ENCODE measurements at places on chromosomes 6 and 20. TPM values are rescaled to one million over a fixed set of nuclear protein-coding genes. Genes with fewer than 3 reads are reported as not detected.

DNA sequence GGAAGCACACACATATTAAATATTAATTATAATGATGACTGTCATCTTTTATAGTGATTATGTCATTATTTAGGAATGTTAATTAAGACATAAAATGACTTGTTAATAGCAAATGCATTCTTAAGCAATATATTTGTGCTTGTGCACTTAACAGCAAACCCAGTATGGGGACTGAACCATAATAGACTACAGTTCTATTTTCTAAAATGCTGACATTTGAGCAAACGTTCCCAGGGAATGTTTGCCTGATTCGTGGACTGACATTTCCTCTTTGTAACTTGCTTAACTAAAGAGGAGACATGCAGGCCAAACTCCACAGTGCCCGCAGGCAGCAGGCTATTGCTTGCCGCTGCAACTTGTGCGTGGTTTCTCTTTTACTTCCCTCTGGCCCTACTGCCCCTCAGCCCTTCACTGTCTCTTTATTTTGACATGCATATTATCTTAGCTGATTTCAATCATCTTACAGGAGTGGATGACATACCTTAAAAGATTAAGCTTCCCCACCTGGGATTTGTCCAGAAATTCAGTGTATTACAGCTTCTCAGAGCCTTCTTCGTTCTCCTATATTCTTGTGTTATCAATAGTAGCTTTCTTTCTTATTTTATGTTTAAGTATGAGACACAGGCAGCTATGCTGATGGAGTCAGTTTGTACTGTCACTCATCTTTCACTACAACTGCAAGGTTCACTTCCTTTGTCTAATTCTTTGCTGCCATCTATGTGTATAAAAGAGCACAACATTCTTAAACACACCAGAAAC, 141.5 kb downstream of the GMDS start:
- peak; percentile 57 for DNase-seq

DNA sequence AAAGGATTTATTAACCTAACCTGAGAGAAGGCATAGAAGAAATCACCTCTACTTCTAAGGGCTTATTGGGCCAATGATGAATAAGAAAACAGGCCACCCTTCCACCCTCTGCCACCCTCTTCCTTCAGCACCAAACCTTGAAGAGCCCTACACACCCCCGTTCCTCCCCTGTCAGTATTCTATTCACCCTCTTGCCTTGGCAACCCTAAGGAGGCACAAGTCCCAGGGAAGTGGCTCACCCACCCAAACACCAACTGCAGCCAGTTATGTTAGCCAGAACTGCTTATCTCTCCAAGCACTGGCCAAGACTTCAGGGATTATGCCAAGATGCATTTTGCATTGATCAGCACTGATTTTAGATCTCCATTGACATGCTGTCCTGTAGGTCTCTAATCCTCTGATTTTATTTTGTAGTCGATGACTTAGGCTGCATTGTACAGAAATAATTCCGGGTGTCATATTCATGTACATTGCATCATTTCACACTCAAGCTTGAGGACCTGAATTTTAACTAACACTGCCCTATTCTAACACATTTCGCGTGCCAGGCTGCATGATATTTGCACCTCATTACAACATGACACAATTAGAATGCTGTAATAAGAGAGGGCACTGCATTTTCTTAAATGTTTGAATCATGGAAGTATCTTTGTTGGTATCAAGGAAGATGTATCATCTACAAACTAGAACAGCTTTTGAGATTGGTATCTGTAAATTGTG, 15.7 kb downstream of the CNKSR3 start:
- no peak for DNase-seq

- no peak for DNase-seq
These were observed 607.2 kb downstream of the QKI start for GRCh38 chr6:164021589-164022250.

DNA sequence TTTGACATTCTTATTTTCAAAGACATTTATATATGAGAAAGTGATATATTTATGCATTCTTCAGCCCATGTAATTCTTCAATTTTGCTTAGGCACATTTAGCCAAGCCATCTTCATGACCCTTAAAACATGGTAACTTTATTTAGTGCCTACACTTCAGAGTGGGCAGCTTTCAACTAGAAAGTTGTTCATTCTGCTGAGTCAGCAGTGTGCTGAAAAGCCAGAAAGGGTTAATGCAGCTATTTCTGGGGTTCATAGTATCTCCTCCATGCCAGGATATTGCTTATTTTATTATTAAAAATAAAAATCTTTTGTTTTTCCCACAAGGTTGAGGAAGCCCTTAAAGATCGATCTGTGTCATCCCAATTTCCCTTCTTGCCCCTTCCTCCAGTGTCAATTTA, 79.2 kb downstream of the EDN1 start:
- DNase-seq, result no peak

DOK5 gene
- total RNA-seq, result not detected

DNA sequence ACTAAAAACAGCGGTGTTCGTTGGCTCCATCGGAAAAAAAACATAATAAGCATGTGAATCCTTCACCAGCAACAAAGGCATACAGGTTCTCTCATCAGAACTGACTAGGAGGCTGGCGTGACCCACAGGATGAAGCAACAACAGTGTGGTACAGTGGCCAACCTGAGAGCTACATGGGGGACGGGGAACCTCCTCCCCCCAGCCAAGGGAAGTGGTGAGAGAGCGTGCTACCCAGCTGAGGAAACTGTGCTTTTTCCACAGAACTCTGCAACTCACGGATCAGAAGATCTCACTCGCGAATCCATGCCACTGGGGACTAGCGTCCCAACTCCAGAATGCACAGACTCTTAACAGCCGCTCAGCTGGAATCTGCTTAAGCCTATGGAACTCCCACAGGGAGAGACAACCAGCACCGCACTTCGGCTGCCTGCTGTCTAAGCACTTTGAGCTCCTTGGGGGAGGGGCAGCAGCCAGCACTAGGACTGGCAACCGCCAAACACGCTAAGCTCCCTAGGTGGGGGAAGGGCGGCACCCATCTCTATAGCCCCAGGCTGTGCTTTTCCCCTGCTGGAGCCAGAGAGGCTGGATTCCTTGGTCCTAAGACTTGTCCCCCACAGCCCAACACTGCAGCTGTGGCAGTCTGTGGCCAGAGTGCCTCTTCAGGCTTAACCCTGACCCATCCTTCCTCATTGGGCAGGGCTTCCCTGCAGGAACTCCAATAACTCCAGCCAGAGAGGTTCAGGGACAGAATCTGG, 538.3 kb upstream of the BTBD3 start:
- DNase-seq, result no peak

GRCh38 chr20:14959506-14960475, 622.4 kb upstream of the FLRT3 start:
- DNase-seq, result no peak

- no peak for DNase-seq
These were observed 87.1 kb upstream of the TNFAIP3 start for GRCh38 chr6:137779982-137780381.

DNA sequence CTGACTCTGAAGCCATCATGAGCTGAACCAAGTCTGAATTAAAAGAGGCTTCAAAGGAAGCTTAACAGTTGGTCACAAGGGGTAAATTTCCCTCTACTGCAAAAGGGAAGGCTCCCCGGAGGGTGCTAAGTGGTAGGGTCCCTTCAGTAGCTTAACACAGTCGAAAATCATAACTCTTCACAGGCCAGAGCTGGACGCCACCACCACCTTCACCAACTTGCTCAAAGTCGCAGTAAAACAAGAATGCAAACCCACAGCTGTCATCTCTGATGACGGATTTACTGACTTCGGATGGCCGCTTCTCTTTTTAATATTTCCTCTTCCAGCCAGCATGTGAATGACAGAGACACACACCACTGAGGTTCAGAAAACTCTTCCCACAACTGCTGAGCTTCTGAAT, 144.7 kb upstream of the FBXL4 start:
- no peak for DNase-seq

DNA sequence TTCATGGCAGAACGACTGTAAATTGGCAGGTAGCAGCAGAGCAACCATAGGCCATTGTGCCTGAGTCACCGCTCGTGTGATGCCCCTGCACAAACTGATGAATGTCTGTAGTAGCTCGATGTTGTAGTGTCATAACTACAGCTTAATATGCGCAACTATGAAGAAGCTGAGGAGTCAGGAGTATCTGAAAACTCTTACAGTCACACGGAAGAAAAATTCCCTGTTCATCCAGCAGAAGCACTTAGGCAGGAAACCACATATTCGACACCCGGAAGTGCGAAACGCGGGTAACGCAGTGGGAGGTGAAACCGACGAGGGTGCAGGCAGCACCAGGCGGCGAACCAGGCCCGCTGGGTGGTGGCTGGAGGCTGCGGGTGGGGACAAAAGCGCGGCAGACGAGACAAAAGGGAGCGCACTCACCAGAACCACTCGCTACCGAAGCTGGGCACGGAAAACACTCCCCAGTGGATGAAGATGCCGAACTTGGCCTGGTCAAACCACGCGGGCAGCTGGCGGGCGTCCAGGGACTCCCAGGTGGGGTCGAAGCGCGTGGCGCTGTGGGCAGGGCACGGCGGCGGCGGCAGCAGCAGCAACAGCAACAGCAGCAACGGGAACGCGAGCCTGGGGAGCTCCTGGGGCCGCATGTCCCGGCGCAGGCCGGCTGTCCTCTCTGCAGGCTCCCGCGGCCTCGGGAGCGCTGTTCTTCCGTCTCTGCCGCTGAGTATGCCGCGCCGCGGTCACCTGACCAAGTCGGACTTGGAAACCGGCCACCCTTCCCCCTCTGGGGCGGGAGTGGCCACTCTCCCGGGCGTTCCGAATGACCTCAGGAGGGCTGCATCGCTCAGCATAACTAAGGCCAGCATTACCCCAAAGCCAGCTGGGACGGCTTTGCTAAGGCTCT, at the start of gene FUCA2:
FUCA2 (minus strand) TSS at position 730 of the 901 bp plus-strand sequence; CDS start at position 644, 86 bp downstream.
- peak; percentile 90 for DNase-seq

MDFI gene
- 0.23 TPM for total RNA-seq

DNA sequence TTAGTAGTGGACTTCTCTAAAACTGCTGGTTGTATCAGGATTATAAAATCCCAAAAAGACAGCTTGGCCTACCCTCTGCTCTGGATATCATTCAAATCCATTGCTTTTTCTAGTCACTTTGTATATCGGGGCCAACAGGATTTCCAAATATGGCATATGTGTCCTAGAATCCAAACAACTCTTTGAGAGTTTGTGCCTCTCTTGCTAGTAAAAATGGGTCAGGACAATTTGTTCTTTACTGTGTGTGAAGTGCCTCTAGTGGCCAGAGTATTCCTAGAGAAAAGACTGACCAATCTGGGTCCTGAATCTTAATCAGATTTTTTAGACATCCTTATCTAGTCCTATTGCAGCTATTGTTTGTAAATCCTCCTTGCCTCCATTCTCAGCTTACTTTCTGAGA, 33.5 kb upstream of the MANEA start:
- peak; percentile 1 for DNase-seq

Measured in LHCN-M2 (cell line).